Aorta (tissue), 5 donors: ENCODE measurements at places on chromosomes 11 and 22.

GRCh38 chr11:81975261-81975900 is 758.3 kb downstream of the FAM181B start:
- no peak for DNase-seq

DNA sequence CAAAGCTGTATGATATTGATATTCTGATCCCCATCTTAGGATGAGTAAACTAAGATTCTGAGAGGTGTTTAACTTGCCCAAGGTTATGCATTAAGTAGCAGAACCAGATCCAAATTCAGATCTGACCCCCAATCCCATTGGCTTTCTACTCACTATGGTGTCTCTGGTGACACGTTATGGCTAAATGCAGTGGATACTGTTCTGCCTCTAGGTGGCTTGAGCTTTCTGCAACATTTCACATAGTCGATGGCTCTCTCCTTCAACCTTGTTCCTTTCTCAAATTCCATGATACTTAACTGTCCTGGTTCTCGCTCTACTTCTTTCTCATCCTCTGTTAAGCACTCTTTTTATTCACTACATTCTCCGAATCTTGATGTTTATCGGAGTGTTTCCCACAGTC is 9.4 kb downstream of the C11orf97 start:
- DNase-seq = no peak

DNA sequence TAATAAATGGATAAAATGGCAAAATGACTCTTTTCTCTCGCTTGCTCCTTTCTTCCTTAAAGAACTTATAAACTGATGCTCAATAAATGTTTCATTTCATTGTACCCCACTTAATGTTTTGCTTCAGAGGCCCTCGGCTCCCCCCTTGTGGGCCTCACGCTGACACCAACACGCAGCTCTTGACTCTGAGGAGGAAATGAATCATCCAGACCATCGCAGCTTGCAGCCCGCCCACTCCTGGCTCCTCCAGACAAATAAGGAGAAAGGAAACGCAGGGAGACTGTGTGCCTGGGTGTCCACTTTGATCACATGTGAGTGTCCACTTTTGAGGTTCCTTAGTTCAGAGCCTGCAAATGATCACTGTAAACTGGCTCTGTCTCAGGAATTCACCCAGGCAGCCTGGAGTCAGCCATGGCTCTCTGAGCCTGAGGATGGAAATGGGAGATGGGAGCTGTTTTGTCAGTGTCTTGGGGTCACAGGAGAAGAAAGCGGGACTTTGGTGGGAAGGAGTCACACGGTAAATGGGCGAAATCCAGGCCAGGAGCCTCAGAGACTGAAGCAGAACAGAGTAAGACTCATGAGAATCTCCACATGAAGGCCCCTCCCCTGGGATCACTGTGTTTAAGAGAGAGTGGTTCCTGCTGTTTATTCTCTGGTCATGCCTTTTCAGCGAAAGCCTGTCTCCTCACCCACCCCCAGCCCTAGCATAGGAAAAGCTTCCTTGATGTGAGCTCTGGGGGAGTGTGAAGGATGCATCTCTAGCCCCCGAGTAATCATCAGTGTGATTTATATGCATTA is 96.5 kb downstream of the CWC15 start:
- DNase-seq = peak; percentile 90

DNA sequence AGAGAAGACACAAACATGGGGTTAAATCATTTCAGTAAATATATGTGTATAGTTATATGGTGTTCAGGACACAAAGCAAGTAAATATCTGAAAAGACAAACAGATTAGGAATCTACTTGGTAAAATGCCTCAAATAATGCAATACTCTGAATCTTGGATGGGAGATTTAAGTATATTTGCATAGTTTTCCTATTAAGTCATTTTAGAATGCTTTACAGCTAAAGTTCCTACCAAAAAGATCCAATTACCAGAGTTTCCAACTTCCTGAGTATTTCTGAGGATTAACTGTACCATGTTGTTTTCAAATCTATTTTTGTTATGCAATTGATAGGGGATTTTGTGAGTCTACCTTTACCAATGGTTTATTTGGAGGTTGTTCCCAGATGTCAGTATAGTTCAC is 424.4 kb upstream of the CCDC179 start:
- DNase-seq = no peak

DNA sequence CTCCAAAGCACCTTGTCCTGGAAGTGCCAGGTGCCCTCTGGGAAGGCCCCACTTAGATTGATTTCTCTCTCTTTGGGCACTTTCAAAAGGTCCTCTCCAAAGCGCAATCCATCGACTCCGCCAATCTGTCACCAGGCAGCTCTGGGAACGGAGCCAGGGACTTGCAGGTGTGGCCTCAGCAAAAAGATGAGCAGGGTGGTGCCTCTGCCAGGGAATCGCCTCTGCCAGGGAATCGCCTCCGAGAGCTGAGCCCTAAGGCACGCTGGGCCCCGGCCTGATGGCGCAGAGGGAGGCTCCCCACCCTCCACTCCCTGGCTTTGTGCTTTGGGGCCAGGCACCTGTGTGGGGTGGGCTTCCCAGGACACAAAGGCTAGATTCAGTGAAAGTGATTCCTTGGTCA is 1391.3 kb downstream of the TBC1D22A start:
- no peak for DNase-seq

DNA sequence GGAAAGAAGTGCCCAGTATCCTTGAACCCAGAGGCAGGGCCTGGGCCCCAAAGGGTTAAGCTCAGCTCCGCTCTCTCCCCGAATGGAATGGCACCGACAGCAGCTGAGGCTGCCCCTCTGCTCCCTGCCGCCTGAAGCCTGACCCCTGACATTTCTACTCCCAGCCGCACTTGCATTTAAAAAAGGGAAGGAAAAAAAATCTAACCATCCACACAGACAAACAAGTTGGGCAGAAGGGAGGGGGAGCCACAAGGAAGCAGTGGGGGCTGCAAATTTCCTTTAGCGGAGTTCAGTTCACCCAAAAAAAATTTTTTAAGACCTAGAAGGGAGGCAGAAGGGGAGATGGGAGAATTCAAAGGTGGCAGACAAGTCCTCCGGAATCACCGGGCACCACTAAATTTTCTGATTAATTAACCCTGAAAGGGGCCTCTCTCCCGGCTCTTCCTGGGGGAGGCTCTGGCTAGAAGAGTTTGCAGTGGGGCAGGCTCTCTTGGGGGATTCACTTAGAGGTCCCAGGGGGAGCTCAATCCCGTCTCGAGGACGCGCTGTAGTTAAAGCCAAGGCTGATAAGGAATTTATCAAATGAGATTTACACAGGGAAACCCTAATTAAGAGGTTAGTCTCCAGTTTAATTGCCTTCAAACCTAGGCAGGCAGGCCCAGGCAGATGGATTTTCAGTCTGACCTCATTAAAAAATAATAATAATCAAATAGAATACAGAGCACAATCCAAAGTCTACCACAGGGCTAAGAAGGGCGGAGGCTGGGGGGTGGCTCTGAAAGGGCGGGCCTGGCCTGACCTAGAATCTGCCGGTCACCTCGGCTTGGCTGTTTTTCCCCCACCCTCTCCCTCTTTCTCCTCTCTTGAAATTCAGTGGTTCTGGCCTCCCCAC is 25.6 kb downstream of the MN1 start:
- DNase-seq = no peak

- no peak for DNase-seq
These were observed 52.0 kb downstream of the CADM1 start for GRCh38 chr11:115452241-115452640.

GRCh38 chr22:49347376-49347775 is 480.3 kb downstream of the BRD1 start:
- no peak for DNase-seq

- no peak for DNase-seq
These were observed 4.4 kb downstream of the CAT start for GRCh38 chr11:34443136-34443535.

GRCh38 chr11:78759071-78759470 is 184.4 kb upstream of the NARS2 start:
- DNase-seq = no peak

DNA sequence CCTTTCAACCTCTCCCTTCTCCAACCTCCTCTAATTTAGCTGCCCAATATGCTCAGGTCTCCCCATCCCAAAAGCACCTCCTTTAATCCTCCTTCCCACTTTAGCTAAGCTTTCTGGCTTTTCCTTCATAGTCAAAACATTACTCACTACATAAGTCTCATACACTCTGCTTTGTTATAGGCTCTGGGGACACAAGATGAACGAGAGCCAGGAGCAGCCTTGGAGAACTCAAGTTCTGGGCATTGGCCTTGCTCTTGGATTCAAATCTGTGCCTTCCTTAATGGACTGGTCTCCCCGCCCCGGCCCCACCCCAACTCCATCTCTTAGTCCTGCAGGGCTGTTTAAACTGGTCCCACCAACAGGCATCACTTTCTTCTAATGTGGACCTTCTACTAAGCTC is 11.4 kb upstream of the HPX start:
- peak; percentile 62 for DNase-seq

- DNase-seq = peak; percentile 74
These were observed 47.2 kb downstream of the LRRC32 start for GRCh38 chr11:76623171-76623883.

DNA sequence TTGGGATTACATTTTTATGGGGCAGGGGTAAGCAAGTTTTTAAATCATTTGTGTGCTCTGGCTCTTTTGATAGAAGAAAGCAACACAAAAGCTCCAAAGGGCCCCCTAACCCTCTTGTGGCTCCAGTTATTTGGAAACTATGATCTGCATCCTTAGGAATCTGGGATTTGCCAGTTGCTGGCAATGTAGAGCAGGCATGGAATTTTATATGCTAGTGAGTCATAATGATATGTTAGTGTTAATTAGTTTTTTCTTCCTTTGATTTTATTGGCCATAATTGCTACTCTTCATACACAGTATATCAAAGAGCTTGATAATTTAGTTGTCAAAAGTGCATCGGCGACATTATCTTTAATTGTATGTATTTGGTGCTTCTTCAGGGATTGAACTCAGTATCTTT is 10.1 kb downstream of the RAG1 start:
- DNase-seq = no peak

DNA sequence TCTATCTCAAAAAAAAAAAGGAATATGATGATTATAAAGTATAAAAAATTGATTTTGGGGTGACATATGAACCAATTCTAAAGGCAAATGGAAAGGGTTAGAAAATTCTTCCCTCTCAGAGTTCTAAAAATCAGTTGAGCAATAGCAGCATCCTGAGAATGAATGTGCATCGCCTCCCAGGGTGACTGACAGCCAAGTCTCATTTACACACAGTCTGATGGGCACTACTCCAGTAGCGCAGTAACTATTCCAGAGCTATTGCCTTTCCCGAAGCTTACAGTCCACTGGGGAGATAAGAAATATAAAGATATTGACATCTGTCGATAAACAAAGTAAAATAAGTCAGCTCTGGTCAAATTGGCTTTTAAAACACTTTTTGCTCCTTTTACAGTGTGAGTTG is 32.3 kb upstream of the SORL1 start:
- DNase-seq = no peak

DNA sequence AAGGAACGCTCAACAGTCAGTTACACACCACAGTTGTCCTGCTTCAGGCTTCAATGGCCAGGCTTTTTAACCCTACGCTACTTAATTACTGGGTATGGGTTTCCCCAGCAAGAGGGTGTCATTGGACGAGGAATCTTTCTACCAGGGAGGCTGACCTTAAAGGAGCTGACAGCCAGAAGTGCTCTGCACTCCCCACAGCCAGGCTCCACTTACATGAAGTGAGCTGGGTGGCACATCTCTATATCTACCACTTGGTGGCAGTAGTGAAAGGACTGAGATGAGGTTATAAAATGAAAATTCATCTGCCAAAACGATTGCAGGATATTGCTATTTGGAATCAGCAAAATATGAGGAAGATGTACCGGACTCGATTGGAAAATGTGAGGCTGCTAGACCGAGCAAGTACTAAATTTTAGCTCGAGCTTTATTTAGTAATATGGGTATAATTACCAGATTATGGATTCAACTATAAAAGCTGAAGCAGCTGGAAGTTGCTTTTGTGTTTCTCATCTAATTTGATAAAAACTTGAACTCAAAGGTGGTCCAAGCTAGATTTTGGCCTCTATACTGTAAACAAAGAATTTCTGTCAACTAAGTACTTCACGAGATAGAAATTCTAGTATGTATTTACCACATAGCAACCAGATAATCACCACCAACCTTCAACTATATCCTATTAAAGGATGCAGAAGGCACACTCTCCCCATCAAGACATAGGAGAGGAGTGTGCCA is 53.9 kb upstream of the CEP126 start:
- DNase-seq = no peak

DNA sequence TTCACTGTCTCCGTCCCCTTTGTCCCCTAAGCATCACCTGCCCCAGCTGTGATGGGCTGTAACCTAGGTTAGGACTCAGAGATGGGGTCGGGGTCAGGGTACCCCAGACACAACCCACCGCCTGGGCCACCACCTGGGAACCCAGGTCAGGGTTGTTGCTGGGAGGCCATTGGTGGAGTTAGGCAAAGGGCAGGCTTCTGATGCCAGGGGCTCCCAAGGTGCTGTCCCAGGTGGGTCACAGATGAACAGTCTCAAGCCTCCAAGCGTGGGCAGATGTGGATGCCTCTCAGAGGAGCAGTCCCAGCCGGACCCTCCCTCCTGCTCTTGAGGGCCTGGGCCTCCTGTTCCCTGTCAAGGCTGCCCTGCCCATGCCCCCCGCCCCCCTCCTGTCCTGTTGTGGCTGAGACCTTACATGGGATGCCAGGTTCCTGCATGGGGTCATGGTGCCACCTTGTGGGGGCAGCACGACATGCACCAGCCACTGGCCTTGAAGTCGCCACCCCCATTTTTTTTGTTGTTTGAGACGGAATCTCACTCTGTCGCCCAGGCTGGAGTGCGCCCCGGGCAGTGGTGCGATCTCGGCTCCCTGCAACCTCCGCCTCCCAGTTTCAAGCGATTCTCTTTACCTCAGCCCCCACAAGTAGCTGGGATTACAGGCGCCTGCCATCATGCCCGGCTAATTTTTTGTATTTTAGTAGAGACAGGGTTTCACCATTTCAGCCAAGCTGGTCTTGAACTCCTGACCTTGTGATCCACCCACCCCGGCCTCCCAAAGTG is 12.1 kb downstream of the GATD1 start:
- DNase-seq = peak; percentile 82

- peak; percentile 32 for DNase-seq
These were observed 25.7 kb downstream of the ARHGAP1 start for GRCh38 chr11:46674463-46675287.
